Liver (tissue), 10 donors: ENCODE measurements at places on chromosomes 12 and 14.

GRCh38 chr12:56687223-56688128 is 608 bp downstream of the PTGES3 start:
- H3K4me3 ChIP-seq = peak overlapping the region; percentile 75
- no peaks in the 10 kb centered on the region for H3K36me3 ChIP-seq
- H3K4me1 ChIP-seq = no peaks in the 10 kb centered on the region
- peak; percentile 73 for DNase-seq

DNA sequence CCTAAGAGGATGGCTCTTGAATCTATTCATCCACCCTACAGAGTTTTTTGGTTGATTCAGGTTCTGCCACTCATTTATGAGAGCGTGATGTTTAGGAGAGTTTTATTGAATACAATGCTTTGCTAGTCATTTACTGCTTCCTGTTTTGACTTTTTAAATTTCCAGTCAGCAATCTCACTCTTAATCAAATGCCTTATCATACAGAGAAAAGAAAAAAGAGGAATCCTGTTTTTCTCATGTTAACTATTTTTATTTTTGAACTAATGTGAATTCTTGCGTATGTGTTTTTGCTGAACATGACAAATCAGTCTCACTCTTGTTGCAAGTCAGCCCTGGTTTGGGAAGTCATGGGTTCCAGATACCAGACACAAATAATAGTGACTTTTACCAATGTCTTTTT is 22.1 kb upstream of the LGMN start:
- no peaks in the 10 kb centered on the region for H3K36me3 ChIP-seq
- no peaks in the 10 kb centered on the region for H3K4me1 ChIP-seq
- no peak overlapping the region for H3K27ac ChIP-seq
- H3K4me3 ChIP-seq = no peak overlapping the region
- DNase-seq = no peak

DNA sequence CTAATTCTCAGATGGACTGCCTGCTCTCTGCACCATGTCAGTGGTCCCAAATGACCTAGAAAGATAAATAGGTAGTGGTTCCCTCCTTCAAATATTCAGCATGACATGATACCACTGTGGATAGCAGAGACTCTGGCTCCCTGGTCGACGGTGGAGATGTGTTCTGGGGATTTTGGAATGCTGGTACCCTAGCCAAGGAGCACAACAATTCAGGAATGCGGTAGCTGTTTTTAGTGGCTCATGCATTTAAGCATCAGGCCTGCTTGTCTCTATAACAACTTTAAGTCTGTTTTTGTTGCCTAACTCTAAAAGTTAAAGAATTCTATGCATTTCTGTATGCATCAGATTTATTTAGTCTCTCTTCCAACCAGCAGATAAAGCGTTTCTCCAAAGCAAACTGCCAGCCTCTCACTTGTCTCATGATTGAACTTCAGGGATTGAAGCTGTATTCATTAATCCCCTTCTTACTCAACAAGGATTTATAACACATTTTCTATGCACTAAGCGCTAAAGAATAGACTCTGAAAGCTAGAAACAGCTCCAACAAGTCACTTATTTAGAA is 164.9 kb upstream of the BMP4 start:
- no peaks in the 10 kb centered on the region for H3K27me3 ChIP-seq
- H3K36me3 ChIP-seq = no peaks in the 10 kb centered on the region
- no peak for DNase-seq
- H3K4me3 ChIP-seq = no peak overlapping the region
- no peak overlapping the region for H3K27ac ChIP-seq
- no peaks in the 10 kb centered on the region for H3K4me1 ChIP-seq

DNA sequence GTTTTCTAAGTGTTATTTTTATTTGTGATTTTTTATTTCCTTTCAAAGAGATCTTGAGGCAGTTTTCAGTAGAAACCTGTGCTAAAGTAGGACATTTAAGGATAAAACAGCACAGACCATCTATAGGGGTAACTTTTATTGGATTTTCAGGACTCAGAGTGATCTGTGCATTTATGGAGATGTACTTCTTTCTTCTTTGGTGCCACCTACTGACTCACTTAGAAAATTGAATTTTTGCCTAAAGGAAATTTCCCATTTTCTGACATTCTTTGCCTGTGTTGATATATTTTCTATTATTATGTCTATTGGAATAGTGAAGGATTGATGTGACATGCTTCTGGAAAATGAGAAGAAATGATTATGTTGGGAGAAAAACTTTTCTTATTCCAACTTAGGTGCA is 113.0 kb downstream of the UNC79 start:
- no peak for DNase-seq
- no peak overlapping the region for H3K27ac ChIP-seq
- H3K27me3 ChIP-seq = no peaks in the 10 kb centered on the region
- H3K4me1 ChIP-seq = no peaks in the 10 kb centered on the region
- no peaks in the 10 kb centered on the region for H3K36me3 ChIP-seq

DNA sequence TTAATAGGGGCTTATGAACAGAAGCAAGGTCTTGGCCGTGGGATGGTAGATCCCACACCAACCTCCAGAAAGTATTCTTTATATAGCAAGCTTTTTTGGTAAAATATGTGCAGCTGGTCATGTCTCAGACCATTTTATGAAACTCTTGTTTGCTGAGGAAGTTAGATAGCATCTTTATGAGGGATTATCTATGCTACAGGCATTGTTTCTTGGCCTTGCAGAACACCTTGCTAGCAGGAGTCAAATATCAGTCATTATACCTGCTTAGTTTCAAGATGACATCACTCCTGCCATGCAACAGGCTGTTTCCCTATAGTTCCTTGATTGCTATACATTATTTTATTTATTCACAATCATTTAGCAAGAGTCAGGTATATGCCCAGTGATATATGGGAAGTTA is 84.8 kb upstream of the LRFN5 start:
- H3K4me3 ChIP-seq = no peak overlapping the region
- no peak for DNase-seq
- H3K27me3 ChIP-seq = no peaks in the 10 kb centered on the region
- H3K36me3 ChIP-seq = no peaks in the 10 kb centered on the region
- H3K27ac ChIP-seq = no peak overlapping the region

DNA sequence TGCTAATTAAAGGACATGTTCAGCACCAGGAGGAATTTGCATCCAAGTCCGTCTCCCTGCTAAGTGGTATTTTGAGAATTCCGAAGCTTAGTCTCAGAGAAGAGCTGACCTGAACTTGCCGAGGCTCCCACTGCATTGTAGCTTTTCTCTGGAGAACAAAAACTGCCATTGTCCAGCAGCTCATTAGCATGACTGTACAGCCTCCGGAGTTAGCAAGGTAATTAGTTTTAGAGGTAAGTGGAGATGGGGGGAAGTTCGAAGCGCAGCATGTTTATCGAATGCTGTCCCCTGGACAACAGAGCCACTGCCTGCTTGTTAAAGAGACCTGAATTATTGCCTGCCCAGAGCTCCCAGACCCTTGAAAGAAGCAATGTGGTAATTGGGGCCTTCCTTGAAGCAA is 160.3 kb upstream of the PELI2 start:
- no peaks in the 10 kb centered on the region for H3K36me3 ChIP-seq
- no peaks in the 10 kb centered on the region for H3K27me3 ChIP-seq
- H3K27ac ChIP-seq = no peak overlapping the region
- DNase-seq = no peak
- no peak overlapping the region for H3K4me3 ChIP-seq

DNA sequence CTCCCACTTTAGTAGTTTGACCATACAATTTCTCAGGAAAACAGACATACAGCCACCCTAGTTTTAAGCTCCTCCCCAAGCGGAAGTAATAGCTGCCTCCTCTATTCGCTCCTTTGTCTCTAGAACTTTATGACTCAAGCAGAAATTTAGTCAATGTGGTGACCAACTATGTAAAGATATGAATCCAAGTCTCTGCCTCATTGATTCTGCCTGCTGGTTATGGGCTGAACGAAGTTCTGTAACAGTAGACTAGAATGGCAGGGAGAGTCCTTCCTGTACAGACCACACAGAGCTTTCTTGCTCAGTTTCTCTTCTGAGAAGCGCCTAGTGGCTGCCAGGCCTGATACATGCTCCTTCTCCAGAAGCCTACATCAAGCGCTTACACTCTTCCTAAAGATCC is 19.1 kb downstream of the KICS2 start:
- H3K4me3 ChIP-seq = no peak overlapping the region
- DNase-seq = no peak
- H3K36me3 ChIP-seq = no peaks in the 10 kb centered on the region
- H3K4me1 ChIP-seq = no peaks in the 10 kb centered on the region

GRCh38 chr12:84641940-84642545 is 270.6 kb downstream of the SLC6A15 start:
- no peaks in the 10 kb centered on the region for H3K27me3 ChIP-seq
- H3K27ac ChIP-seq = no peak overlapping the region
- H3K4me1 ChIP-seq = no peaks in the 10 kb centered on the region
- H3K4me3 ChIP-seq = no peak overlapping the region
- H3K36me3 ChIP-seq = no peaks in the 10 kb centered on the region

GRCh38 chr12:26822026-26822425 is 11.0 kb downstream of the ITPR2 start:
- no peaks in the 10 kb centered on the region for H3K36me3 ChIP-seq
- no peak for DNase-seq
- no peak overlapping the region for H3K27ac ChIP-seq
- H3K27me3 ChIP-seq = no peaks in the 10 kb centered on the region
- H3K4me3 ChIP-seq = no peak overlapping the region
- H3K4me1 ChIP-seq = peaks cover 52% of the 10 kb centered on the region
